ENCODE measurements at places on chromosomes 2 and 18.
A peak's percentile ranks its signal among the peaks of the same experiment; 100 is the strongest.

DNA sequence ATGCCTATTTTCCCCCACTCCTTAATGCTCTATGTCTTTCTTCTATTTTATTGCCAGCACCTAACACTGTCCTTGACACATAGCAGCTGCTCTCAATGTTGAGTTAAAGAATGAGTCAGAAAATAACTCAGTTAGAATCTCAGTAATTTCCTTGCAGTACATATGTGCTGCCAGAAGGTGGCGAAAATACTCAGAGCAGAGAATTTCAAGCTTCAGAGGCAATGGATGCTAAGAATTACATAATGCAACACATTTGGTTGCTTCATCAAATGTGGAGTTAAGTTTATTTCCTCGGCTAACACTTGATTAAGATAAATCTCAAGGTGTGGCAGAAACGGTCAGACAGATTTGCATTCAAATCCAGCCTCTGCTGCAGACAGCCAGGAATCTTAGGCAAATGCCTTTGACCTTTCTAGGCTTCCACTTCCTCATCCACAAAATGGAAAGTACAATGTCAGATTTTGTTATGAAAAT, 105.6 kb downstream of the VSNL1 start:
- peak; percentile 48 for DNase-seq

DNA sequence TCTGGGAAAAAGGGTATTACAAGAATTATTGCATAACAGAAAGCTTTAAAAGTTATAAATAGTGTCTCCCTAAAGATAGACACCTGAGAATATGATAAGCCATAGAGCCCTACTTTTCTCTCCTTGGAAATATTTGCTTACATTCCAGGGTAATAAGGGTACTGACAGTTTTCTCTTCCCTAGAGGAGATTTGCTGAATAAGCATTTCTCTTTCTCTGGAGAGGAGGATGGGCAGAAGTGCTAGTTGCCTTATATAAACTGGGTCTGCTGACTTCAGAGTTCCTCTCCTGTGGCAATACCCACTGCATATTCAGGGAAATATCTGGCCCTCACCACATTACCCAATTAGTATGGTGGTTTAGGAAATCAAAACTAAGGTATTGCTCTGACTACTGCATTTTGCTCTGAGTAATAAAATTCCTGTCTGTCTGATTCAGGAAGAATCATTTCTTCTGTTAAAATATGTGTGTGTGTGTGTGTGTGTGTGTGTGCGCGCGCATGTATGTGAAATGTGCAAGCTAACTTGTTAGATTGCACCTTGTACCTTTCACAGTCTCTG, 1391.3 kb downstream of the DSC3 start:
- no peak for DNase-seq

GRCh38 chr2:217117523-217117922, 257.7 kb upstream of the TNP1 start:
- no peak for DNase-seq

DNA sequence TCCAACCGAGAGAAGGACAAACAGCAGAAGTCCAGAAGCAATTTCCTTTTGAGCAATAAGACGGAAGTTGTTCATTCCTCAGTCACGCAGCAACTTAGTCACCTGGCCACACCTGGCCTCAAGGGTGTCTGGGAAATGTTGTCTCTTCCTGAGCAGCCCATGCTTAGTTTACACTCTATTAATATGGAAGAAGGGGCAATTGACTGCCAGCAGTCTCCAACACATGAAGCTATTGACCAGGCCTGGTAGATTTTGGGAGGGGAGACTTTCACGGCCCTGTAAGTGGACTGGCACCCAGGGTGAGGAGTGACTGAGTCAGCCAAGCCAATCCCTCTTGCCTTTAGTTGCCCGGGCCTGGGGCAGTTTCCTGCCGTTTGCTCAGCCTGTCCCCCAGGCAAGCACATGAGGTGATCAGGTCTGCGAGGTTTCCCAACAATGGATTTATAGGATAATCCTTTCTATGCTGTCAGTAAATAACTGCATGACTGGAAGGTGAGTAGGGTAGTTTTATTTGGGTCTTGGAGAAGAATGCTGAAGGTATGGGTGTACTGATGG, 43.8 kb upstream of the PPP4R1 start:
- DNase-seq, result no peak

GRCh38 chr18:49169037-49169521, 218.3 kb upstream of the SMAD7 start:
- peak; percentile 16 for DNase-seq

DNA sequence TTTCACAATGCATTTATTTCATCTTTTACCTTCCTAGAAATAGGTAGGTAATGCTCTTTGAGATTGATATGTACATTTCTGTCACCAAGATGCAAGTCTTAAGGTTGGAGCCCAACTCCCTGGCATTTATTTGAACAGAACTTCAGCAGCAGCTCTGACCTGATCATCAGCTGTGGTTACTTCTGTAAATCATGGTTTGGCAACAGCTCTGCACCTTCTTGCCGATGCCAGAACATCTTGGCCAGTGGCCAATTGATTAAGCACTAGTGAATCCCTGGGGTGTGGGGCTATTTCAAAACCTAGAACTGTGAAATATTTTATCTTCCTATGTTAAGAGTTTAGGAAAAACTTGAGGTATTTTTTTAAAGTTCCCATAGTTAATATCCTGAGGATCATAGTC, 124.8 kb upstream of the NYAP2 start:
- DNase-seq, result no peak

GRCh38 chr18:77140030-77140429, 7.4 kb upstream of the MBP start:
- DNase-seq, result no peak

DNA sequence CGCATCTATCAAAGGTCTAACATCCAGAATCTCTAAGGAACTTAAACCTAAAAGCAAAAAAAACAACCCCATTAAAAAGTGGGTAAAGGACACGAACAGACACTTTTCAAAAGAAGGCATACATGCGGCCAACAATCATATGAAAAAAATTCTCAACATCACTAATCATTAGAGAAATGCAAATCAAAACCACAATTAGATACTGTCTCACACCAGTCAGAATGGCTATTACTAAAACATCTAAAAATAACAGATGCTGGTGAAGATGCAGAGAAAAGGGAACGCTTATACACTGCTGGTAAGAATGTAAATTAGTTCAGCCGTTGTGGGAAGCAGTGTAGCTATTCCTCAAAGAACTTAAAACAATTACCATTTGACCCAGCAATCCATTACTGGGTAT, 38.0 kb downstream of the PPP3R1 start:
- no peak for DNase-seq

DNA sequence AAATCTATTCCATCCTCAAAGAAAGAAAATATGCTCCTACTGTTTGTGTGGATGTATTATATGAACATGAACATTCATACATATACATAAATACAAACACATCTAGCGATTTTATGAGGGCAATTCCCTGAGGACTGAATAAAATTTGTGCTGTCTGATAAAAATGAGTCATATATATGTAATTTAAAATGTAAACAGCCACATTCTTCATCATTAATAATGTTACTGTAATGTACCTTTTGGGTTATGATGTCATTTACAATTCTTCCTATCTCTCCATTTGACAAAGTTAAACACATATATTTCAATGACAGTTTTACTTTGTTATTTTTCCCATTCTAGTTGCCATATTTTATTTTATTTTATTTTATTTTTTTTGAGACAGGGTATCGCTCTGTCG, 91.3 kb upstream of the ZFP36L2 start:
- no peak for DNase-seq

- DNase-seq, result no peak
These were observed 790 bp upstream of the ACAA2 start for GRCh38 chr18:49814147-49814499.

- DNase-seq, result no peak
These were observed 402.3 kb downstream of the ERBB4 start for GRCh38 chr2:212136216-212136795.

GRCh38 chr2:124145982-124146381, 120.9 kb downstream of the CNTNAP5 start:
- DNase-seq, result no peak

DNA sequence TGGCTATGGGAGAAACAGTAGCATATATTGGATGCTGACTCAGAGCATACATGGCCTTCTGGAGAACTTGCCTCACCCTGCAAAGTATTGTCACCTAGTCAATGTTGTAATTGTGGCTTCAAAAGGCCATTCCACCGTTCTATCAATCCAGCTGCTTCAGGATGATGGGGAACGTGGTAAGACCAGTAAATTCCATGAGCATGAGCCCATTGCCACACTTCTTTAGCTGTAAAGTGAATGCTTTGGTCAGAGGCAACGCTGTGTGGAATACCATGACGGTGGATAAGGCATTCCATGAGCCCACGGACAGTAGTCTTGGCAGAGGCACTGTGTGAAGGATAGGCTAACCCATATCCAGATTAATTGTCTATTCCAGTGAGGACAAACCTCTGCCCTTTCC, 1300.1 kb upstream of the ACVR2A start:
- DNase-seq, result no peak

DNA sequence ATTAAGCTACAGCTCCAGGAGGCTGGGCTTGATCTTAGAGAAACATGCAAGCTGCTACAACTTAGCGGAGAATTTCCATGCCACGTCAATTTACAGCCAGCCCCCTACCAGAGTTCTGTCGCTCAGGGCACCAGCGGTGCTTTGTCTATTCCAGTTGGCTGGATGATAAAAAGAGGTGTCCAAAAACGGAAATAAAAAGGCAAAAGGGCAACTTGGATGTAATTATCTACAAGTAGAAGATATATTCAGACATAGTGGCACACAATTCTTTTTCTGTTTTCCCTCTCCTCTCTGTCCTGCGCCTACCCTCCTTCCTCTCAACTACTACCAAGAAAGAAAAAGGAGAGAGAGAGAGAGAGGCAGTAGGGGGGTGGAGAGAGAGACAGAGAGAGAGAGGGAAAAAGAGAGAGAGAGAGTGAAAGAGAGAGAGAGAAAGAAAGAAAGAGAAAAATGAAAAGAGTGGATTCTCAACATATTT, 363 bp upstream of the RFTN2 start:
- DNase-seq, result no peak

DNA sequence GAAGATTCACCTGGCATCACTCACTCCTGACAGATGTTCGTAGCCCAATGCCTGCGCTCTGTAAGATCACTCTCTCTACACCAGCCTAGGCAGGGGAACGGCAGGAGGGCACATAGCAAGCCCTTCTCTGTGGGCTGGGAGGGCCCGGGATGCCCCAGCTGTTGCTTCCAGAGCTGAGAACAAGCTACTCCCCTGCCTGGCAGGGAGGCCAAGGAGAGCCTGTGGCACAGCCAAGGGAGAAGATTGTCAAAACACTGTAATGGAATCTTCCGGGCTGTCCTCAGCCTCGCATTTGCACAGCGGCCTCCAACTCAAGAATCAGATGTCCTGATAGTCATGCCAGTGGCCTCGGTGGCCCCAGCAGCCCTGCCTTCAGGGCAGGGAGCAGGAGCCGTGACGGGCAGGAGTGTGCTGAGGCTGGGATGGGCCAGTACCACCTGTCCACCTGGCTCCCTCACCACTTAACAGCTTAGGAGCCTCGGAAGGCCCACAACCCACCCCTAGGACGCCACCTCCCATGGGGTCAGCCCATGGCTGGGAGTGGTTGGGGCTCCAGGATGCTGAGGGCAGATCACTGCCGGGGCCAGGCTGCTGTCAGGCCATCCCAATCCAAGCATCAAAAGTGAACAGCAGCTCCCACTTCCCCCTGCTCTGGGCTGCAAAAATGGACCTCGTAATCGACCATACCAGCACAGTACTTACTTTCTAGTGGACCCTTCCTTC, 21.9 kb upstream of the SLC35F6 start:
- DNase-seq, result no peak

DNA sequence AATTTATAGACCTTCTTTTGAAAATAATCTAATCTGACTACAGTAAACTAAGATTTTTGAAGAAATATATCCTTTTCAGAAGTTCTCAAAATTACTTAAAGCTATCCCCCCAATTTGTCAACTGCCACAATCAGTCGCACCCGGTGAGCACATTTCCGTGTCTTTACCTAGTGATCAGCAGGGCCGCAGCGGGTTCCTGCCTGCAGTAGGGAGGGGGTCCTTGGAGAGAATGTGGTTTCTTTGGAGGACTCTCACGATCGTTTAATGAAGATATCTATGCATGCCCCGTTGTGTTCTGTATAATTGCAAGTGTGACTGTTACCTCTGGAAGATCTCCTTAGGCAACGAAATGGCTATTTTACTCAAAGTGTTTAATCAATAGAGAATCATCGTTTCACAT, 251.9 kb upstream of the RAB12 start:
- no peak for DNase-seq

- no peak for DNase-seq
These were observed 28.0 kb upstream of the SMIM21 start for GRCh38 chr18:75455249-75456198.

GRCh38 chr2:216349366-216349765, 22.9 kb downstream of the MARCHF4 start:
- peak; percentile 13 for DNase-seq

GRCh38 chr18:41955688-41956087, 654 bp downstream of the PIK3C3 start:
- no peak for DNase-seq

DNA sequence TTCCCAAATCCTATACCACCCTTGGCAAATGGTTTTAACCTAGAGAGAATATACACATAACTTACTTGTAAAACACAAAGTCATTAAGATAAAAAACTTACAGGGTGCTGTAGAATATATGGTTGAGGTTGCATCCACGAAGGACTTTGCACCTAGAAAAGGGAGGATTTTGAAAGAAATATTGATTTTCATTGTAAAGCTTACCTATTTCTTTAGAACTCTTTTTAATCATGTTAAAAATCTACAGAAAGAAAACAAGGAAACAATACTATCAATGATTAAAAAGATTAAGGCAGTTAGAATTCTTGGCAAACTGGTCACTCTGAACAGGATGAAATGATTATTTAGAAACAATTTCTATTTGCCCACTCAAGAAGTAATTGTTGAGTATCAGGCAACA, 81.1 kb upstream of the ITGB6 start:
- no peak for DNase-seq

DNA sequence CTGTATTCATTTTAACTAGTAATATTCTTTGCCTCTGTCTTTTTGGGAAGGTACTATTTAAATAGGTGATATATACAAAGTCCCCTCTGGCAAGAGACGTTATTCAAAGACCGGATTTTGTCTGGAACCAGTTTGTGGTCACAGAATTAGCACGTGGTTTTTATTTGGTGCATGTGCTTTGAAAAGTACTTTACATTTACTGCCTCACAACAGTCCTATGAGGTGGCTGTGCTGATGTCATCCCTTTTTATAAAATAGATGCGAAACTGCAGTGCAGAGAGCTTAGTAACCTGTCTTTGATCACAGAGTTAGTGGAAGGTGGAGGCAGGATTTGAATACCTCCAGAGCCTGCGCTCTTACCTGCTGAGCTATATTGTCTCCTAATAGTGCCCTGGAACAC, 4.0 kb downstream of the LPIN1 start:
- peak; percentile 65 for DNase-seq

DNA sequence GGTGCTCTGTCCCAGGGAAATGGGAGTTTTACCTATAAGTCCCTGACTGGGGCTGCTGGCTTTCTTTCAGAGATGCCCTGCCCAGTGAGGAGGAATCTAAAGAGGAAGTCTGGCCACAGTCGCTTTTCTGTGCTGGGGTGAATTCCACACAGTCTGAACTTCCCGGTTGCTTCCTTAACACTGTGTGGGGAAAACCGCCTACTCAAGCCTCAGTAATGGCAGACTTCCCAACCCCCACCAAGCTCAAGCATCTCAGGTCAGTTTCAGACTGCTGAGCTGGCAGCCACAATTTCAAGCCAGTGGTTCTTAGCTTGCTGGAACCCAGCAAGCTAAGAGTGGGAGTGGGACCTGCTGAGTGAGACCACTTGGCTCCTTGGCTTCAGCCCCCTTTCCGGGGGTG, 54.9 kb downstream of the NUP35 start:
- no peak for DNase-seq
